ENCODE measurements at places on chromosomes 1 and 21.

DNA sequence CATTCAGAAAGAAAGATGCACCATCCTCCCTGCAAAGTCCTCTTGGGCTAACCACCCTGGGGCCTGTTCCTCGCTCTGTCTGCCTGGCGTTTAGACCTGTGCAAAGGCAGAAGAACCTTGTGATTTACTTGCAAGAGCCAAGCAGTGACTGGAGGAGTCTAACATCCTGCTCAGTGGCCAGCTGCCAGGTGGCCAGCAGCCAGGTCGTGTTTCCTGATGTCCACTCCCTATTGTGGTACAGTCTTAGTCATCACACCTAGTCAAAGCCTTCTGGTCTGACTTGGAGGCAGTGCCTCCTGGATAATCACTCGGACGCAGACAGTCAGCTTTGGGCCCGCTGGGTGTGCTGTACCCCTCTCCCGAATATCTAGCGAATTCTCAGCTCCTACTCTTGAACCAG, 118.1 kb downstream of the PGBD5 start:
- DNase-seq: no peak

DNA sequence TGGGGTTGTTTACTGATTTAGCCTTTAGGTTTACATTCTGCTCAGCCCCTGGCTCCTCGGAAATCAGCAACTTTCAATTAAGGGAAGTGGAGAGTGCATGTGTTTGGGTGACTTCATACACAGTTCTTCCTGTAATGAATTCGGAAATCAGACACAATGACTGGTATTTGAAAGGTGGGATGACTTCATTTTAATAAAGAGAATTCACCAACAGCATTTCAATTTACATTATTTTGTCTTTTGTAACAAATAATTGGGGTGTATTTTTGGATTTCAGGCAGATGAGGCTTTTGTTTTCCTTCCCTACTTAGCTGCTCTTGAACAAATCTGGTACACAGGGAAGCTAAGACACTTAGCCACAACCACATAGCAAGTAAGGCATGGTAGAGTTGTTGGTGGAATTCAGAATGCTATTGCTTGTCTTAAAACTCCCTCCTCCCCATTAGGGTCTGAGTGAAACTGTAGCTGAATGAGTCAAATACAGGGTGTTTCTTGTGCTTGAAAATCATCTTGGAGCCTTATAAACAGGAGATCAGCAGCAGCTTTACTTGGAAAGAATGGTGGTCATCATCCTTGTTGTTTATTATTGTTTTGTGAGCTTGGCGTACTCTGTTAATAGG, 917 bp downstream of the STX12 start:
- DNase-seq: no peak

GRCh38 chr1:51453010-51453409, 66.1 kb downstream of the EPS15 start:
- no peak for DNase-seq

DNA sequence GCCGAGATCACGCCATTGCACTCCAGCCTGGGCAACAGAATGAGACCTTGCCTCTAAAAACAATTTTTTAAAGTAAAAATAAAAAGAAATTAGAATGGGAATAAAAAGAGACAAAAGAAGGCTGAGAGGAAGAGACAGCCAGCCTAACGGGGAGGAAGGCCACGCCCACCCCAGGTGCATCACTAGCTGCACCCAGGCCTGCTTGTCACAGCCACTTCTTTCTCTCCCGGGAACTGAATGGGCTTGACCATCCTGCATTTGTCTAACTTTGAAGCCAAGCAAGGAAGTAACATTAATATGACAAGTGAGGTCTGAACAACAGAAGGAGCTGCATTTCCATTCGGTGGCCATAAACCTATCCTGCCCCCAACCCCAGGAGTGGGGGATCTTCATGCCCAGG, 20.8 kb upstream of the EFNA1 start:
- DNase-seq: no peak

DNA sequence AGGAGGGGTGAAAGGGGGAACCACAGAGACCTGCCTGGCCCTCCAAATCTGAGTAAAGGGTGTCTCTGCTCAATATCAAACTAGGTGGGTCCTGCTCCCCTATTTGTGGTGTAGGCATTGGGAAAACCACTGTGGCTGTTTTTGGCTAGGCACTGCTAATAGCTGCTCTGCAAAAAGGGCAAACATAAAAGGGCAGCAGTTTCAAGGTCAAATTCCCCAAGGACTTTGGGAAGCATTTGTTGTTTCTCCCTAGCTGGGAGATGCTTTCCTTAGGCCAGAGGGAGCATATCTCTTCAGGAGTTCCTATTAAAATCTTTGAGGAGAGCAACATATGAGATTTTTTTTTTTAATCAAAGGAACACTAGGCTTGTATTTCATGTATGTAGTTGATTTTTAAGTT, 2.4 kb downstream of the C1orf162 start:
- no peak for DNase-seq

- DNase-seq: no peak
Observed at GRCh38 chr1:162716123-162716522, 74.4 kb upstream of the HSD17B7 start.
